ENCODE measurements at places on chromosomes 2 and 18. TPM values are rescaled to one million over a fixed set of nuclear protein-coding genes. Genes with fewer than 3 reads are reported as not detected.

DNA sequence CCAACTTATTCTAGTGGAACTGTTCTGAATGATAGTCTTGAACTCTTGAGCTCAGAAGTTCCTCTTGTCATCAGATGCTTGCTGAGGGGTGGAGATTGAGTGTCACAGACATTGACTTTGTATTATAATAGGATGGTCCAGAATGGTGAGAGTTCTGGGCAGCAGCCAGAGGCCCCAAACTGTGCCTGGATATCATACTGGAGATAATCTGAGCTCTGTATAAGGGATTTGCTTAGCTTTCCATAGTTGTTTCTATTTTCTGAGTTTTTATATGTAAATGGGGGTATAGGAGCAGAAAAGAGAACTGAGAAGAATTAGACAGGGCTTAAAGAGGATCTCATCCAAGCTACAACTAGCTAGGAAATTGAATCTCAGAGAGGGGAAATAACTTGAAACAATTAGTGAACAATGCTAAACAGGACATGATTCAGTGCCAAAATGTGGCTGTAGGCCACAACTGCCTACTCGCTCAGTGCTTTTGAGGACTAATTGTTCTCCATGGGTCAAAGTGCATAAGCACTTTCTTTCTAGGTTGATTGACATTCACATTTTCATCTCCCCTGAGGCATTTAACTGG lies 10.1 kb upstream of the LCLAT1 start:
- DNase-seq, result no peak

DNA sequence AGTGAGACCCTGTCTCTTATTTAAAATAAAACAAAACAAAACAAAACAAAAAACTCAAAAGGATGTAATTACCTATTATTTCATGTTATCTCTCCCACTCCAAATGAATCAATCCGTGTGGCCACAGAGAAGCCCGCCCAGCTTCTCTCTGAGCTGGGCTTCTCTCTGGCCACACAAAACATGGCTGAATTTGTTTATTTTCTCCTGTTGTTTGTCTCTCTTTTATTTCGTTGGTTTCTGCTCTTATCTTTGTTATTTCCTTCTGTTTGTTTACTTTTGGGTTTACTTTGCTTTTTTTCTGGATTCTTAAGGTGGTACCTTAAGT lies 1.5 kb upstream of the TRABD2A start:
- DNase-seq, result no peak

- no peak for DNase-seq
These were observed 906.7 kb downstream of the NRXN1 start for GRCh38 chr2:50125246-50125645.

GRCh38 chr2:49901202-49902065 lies 747.1 kb upstream of the FSHR start:
- no peak for DNase-seq

- DNase-seq, result no peak
These were observed 1318.5 kb upstream of the CELF4 start for GRCh38 chr18:38884050-38884449.

DNA sequence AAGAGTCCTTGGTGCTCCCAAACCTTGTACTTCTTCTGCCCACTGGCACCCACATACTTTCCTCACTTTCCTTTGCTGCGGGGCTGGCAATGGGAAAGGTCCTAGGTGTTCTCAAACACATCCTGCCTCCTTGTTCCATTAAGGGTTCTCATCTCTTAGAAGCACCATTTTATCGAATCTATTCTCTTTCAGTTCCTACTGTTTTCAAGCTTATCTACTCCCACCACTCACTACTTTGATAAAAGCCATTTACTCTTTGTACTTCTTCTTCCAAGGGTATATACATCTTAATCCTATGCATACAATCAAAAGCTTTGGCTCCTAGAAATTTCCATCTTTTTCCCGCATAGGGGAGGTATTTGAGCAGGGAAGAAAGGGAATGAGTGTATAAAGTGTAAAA lies 77.1 kb upstream of the LRRTM1 start:
- DNase-seq, result no peak

DNA sequence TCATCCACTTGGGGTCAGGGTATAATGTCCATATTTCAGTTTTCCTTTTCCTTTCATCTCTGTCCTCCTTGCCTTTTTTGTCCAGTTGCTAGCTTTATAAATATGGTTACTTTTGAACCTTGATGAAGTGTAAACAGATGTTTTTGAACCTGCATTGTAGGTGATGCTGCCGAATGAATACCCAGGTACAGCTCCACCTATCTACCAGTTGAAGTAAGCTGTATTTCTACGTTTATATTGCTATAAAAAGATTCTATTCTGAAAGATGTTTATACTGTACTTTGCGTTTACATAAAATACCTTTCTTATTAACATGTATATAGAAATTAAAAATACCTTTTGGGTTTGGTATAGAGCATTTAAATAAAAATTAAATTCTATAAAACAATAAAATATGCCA lies 2.2 kb downstream of the IMPACT start:
- no peak for DNase-seq

- peak; percentile 20 for DNase-seq
These were observed 139.2 kb downstream of the BCL2 start for GRCh38 chr18:63180321-63180720.

GRCh38 chr18:48033790-48034650 lies 103.6 kb upstream of the SMAD2 start:
- no peak for DNase-seq

DNA sequence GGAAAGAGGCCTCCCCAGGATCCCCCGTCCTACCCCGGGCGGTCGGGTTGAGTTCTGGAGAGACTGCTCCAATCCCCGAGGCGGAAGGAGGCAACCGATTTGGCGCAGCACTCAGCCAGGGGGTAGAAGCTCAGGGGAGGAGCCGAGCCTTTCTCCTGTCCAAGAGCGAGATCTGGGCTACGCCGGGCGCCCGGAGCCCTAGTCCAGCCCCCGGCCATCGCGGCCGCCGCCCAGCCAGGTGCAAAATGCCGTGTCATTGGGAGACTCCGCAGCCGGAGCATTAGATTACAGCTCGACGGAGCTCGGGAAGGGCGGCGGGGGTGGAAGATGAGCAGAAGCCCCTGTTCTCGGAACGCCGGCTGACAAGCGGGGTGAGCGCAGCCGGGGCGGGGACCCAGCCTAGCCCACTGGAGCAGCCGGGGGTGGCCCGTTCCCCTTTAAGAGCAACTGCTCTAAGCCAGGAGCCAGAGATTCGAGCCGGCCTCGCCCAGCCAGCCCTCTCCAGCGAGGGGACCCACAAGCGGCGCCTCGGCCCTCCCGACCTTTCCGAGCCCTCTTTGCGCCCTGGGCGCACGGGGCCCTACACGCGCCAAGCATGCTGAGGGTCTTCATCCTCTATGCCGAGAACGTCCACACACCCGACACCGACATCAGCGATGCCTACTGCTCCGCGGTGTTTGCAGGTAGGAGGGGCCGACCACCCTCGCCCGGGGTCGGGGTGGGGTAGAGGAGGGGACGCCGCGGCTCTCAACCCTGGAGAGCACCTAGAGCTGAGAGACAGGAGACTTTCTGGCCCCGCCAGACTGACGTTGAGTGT lies at the start of gene DYSF:
TSS of gene DYSF (plus strand) at position 158 of the 817 bp plus-strand sequence.
- DNase-seq, result peak; percentile 88

DNA sequence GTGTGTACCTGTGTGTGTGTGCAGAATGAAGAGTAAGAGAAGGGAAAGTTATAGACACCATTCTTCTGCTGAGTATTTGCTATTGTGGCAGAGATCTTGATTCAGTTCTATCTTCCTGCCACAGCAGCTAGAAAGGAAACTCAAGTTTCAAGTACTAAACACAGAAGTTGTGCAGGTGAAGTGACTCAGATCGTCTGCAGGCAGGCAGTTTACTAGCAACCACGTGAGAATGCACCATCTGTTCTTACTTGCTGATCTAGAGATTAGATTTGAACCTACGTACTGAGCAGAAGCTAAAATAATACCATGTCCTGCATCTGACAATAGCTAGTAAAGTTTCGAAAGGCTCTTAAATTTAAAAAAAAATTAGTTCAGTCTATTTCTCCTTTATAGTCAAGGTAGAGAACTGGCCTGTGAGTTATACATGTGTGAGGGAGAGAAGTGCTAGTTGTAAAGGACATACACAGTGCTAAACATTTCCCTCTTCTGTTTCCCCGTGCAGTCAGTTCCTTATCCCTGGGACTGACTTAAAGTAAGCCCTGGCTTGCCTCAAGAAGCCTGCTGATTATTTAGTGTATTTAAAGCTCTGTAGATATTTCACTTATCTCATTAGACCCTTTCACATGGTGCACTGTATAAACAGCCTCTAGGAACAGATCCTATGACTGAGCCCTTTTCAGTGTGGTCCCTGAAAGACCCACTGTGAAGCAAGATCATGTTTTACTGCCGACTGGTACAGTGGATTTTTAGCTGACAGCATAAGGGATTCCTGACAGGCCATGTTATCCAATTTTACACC lies 45.0 kb downstream of the SLC38A11 start:
- no peak for DNase-seq

DNA sequence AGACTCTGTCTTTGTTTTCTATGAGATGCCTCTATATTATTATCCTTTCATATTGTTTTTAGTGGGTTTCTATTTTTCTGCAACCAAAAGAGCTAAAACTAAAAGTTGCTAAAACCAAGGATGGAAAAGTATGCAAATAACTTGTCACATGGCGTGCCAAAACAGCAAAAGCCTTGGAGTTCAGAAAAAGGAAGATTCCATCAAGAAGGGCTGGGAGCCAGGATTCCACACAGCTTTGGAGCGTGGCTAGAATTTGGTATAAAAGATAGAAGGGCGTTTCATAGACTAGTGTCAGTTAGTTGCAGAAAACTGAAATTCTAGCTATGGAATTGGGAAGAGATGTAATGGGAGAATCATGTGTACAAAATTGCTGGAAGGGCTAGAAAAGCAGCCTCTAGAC lies 4.1 kb downstream of the SCYGR1 start:
- DNase-seq, result no peak

DNA sequence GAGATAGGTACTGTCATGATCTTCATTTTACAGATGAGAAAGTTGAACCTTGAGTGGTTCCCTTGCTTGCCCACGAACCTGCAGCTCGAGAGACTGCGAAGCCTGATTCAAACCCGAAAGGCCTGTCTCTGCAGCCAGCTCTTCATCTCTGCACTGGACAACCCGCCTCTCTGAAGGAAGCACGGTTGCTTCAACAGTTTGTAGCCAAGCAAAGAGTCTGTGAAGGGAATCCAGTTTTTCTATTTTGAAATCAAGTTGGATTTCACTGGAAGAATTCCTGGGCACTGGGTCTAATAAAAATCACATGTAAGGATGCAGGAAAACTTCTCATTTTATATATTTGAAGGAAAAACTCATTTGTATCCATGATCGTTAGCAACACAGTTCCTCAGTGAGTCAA lies 21.3 kb upstream of the ICOS start:
- DNase-seq, result no peak

DNA sequence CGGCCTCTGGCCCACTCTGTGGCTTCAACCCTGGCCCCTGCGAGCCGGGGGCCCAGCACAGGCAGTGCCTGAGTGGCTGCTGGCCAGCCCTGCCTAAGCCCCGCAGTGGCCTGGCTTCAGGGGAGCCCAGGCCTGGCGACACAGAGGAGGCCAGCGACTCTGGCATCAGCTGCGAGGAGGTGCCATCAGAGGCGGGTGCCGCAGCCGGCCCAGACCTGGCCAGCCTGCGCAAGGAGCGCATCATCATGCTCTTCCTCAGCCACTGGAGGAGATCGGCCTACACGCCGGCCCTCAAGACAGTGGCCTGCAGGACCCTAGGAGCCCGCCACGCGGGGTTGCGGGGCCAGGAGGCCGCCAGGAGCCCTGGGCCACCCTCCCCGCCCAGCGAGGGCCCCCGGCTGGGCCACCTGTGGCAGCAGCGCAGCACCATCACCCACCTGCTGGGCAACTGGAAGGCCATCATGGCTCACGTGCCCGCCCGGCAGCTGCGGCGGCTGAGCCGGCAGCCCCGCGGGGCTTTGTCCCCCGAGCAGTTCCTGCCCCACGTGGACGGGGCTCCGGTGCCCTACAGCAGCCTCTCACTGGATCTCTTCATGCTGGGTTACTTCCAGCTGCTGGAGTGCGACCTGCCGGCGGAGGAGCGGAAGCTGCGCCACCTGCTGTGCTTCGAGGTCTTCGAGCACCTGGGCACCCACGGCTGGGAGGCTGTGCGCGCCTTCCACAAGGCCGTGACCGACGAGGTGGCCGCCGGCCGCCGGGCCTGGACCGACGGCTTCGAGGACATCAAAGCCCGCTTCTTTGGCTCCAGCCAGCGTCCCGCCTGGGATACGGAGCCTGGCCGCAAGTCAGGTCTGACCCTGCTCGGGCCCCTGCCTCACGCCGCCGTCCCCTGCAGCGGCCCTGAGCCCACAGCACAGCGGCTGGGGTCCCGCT lies 7.5 kb upstream of the KLHL30 start:
- no peak for DNase-seq

DNA sequence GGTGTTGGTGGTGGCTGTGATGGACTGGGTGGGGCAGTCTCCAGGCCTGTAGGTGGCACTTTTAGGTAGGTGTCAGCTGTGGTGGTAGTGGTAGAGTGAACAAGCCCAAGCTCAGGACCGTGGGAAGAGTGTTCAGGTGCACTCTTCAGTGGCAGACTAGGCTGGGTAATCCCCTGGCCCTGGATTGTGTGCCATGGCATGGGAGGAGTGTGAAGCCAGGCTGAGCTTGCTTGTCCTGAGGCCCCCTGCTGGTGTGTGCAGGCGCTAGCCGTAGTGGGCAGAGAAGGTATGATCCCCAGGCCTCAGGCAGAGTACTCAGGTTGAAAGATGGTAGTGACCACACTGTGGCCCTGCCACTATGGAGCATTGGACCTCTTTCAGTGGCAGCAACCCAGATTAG lies 850.3 kb downstream of the DSC3 start:
- peak; percentile 16 for DNase-seq

DNA sequence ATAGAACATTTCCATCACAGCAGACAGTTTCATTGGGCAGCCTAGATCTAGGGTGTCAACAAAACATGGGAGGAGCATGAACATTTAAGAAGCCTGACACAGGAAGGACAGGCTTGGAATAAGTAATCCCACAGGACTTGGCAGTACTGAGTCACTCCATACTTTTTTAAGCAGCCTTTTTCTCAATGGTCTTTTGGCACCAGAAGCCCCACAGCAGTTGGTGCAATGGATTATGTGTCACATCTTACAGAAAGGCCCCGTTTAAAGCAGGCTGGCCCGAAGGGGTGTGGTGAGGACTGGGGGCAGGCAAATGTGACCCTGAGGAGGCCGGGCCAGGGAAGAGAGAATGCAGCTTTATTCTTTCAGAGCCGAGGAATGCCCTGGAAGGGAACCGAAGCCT lies 26.6 kb downstream of the SPTBN1 start:
- DNase-seq, result peak; percentile 26

DNA sequence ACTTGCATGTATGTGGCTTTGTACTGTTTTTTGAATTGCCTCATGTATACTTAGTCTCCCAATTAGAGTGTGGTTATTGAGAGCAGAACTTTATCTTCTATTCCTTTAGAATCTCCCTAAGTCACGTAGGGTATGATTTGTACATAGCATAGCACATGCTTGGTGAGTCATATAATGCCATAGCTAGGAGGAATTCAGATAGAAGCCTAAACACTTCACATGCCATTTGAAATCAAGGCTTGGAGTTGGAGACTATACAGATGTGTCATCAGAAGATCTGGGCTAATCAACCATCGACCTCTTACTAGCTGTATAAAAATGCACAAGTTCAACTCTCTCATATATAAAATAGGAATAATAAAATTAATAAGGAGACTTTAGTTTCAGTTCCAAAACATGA lies 222.6 kb upstream of the ST6GAL2 start:
- no peak for DNase-seq

The BIN1 gene
- total RNA-seq, result 26.9 TPM

The QPCT gene
- 0.19 TPM for total RNA-seq

The GALR1 gene
- total RNA-seq, result not detected

The OTX1 gene
- 7.9 TPM for total RNA-seq

The MRO gene
- not detected for total RNA-seq

The KIAA2012 gene
- not detected for total RNA-seq

The FECH gene
- total RNA-seq, result 10.9 TPM

The LAMA1 gene
- total RNA-seq, result 95.4 TPM

The ALPI gene
- total RNA-seq, result not detected

The GKN1 gene
- total RNA-seq, result not detected

The AKAIN1 gene
- not detected for total RNA-seq

The SMCHD1 gene
- 127 TPM for total RNA-seq

The AMER3 gene
- not detected for total RNA-seq
